ENCODE measurements at places on chromosomes 6 and 20.

DNA sequence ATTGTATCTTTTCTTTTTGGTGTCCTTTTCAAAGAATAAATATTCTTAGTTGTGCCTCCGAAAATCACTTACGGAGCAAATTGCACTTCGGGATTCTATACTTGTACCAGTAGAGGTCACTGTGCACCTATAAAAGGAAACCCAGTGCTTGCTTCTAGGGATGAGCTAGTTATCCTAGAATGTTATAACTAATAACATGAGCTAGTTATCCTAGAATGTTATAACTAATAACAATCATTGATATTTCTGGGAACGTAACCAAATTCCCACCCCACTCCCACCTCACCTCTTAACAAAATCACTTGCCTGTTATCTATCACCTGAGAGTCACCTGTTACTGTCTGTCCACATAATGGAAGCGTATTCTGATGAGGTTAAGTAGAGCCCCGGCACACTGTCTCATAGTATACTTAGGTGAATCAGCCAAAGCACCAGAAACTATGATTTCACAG, 126.9 kb upstream of the TIAM2 start:
- peak; percentile 11 for DNase-seq

GRCh38 chr20:45008521-45009049, 42.3 kb downstream of the STK4 start:
- no peak for DNase-seq

- DNase-seq = peak; percentile 33
Measured at GRCh38 chr6:36594816-36595643, 868 bp downstream of the SRSF3 start.

DNA sequence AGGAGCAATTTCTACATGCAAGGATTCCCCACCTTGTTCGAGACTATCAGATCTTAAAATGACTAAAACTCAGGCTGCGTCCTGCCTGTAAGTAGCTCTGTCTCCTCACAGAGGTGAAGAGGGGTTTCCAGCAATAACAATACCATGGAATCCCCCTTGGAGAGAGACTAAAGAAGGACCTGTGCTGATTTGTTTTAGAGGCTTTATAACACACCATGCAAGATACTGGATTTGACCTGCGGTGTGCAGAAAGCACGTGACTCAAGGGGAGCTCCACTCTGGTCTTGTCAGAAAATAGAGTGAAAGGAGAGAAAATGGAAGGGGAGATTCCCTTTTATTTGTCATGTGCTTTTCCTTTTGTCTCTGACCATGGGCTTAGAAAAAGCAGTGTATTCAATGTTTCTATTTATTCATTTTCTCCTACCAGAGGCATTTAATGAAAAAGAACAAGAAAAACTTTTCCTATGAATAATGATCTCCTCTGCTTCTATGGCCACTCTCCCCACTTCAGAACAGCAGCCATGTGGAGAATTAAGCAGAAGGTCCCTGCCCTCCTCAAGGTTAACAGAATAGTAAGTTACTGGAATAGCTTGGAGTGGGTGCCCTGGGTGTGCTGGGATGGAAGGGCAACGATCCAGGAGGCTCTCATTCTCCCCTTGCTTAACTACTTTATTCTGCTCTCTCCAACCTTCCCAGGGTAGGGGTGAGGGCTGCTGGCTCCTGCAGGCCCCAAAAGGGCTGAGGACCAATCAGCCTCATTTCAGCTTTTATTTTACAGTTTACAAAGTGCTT, 19.2 kb upstream of the MRPS10 start:
- DNase-seq = no peak

DNA sequence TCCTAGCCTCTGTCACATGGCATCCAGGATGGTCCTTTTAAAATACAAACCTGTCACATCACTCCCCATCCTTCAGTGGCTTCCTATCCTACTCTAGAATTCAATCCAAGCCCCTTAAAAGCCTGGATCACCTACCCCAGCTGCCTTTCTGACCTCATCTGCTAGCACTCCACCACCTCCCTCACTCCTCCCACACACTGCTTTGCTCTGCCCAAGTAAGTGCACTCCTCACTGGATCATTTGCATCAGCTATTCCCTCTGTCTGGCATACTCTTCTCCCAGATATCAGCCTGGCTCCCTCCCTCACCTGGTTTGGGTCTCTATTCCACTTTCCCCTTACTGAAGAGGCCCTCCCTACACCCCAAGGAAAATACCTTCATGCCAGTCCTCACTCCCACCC, 10.5 kb downstream of the C6orf136 start:
- no peak for DNase-seq

DNA sequence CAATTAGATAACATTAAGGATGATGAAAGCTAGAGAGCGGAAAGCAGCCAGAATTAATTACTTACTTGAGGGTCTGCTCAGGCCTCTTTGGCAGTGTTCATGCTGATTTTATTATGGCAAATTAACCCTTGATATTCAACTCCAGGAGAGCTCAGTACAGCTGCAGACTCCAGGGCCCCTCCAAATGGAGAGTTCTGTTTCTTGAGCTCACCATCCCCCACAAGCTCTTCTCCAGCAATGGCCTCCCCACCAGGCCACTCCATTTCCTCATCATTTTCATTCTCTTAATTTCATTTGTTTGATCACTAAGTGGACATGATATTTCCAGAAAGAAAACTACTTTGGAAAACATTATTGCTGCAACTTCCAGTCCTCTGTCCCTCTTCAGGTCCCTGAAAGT, 513.3 kb upstream of the NOX3 start:
- no peak for DNase-seq

DNA sequence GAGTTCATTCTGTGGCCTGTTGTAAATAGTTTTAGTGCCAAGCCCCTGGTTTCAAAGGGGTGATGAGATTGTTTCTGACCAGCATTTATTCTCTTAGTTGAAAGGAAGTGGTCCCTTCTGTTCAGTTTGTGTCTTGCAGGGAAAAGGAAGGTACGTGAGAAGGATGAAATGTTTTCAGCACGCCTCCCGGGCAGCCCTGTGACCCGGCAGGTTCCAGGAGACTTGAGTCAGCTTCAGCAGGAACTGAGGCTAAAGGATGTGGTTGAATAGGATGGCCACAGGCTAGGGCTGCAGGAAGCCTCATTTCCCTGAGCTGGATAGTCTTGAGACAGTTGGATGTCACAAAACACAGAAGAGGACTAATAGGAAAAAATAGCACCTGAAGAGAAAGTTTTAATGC, 132.4 kb upstream of the SYNDIG1 start:
- DNase-seq = no peak

- DNase-seq = no peak
Measured at GRCh38 chr6:126761854-126762253, 356.6 kb upstream of the RSPO3 start.

GRCh38 chr6:26223228-26223627, 136.0 kb downstream of the HFE start:
- peak; percentile 36 for DNase-seq

- no peak for DNase-seq
Measured at GRCh38 chr20:43963872-43964791, 49.5 kb downstream of the TOX2 start.

GRCh38 chr20:45053430-45054351, 47.2 kb downstream of the KCNS1 start:
- no peak for DNase-seq

DNA sequence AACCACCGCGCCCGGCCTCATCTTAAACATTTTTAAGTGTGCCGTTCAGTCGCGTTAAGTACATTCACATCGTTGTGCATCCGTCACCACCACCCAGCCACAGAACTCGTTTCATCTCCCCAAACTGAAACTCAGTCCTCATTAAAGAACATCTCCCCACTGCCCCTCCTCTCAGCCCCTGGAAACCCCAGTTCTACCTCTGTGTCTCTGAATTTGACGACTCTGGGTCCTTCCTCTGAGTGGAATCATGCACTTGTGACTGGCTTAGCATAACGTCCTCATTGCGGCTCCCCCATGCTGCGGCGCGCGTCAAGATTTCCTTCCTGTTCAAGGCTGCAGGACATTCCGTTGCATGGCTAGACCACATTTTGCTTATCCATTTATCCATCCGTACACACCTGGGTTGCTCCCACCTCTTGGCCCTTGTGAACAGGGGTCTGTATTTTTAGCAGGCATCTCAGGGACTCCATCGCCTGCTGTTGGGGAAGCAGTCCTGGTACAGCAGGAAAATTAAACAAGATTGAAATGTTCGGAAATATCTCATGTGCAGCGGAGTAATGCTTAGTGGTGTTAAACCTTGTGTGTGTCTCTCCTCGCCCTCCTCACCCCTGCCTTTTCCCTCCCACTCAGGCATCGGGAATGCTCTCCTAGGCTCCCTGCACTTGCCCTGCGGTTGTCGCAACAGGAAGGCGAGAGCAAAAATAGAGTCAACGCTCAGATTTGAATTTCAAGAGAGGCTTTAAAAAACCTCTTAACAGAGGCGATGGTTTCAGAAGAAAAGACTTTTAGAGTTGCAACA, 127.9 kb downstream of the PXDC1 start:
- DNase-seq = no peak

- DNase-seq = no peak
Measured at GRCh38 chr6:45427726-45428125, 50.0 kb upstream of the SUPT3H start.

GRCh38 chr20:60063739-60064380, 105.6 kb downstream of the CDH26 start:
- no peak for DNase-seq

- DNase-seq = no peak
Measured at GRCh38 chr20:64036346-64037198, 590 bp downstream of the C20orf204 start.

DNA sequence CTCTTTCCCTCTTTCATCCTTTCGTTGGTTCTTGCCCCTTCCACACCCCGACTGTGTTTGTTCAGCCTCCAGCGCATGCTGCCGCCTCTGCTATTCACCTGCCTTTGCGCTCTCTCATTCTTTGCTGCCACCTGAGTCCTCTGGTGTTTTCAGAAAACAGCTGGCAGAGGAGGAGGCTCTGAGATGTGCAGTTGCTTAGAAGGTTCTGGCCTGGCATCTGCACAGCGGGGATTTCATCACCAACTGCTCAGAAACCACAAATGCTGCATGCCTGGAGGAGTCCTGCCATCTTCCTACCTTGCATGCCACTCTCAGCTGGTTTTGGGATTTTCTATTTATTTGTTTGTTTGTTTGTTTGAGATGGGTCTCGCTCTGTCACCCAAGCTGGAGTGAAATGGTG, 39.2 kb upstream of the CLDN20 start:
- DNase-seq = no peak

- no peak for DNase-seq
Measured at GRCh38 chr6:35719830-35720733, 16.8 kb upstream of the ARMC12 start.

- no peak for DNase-seq
Measured at GRCh38 chr6:69866351-69866769, at the start of gene COL19A1. Gene COL19A1, plus strand, starts transcription at chr6:69866556. Its CDS starts 13,012 bp downstream, at chr6:69879568.

DNA sequence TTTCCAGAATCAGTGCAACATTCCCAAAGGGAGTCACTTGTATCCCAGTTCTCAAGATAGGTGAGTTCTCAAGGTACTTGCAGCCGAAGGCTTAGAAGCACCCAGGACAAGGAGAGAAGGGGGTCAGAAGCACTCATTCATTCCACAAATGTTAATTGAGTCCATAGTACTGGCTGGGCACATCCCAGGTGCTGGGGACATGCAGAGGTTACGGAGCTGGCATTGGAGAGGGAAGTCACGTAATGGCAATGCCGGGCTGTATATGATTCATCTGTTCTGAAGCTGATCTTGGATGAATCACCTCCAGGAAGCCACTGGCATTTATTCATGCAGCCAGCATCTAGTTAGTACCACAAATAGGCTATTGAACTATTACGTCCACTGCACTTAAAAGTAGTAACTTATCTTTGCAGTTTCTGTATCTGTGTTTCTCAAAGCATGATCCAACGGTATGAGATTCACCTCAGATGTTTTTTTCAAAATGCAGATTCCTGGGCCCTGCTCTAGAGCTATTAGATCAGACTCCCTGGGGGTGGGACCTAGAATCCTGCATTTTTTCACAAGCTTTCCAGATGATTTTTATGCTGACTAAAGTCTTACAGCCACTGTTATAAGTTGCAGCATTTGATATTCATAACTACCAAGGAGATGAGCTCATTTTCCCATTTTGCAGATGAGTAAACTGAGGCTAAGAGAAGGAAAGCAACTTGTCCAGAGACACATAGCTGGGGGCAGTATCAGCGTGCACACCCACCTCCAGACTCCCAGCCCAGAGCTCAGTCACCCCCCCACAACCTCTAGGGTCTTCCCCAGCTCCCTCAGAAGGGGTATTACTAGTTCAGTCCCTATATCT, 44.1 kb upstream of the ID1 start:
- no peak for DNase-seq

DNA sequence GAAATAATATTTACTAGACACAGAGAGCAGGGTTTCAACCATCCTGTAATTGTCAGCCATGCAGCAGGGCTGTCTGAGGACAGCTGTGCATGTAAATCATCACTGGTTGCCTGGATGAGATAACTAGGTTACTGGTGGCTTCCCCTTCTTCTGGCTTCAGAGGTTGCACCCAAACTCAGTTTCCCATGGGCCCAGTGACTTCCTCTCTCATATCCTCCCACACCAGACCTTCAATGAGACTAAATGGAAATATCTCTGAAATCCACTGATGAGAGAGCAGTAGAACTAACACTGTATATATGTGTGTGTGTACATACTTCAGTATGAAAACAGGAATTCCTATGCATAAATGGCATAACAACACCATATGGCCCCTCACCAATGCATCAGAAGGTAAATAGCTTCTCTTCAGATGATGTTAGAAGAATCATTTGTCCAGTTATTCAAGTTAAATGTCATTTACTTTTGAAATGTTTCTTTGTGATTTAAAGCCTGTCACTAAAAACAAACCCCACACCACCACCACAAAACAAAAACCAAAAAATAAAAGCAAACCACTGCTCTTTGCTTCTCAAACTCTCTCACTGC, 51.0 kb upstream of the IL20RA start:
- no peak for DNase-seq

GRCh38 chr6:47056832-47057231, 14.7 kb upstream of the ADGRF1 start:
- no peak for DNase-seq

GRCh38 chr6:43771858-43772680, 2.1 kb downstream of the VEGFA start:
- DNase-seq = no peak

GRCh38 chr20:41701588-41702348, 83.6 kb upstream of the CHD6 start:
- DNase-seq = no peak

DNA sequence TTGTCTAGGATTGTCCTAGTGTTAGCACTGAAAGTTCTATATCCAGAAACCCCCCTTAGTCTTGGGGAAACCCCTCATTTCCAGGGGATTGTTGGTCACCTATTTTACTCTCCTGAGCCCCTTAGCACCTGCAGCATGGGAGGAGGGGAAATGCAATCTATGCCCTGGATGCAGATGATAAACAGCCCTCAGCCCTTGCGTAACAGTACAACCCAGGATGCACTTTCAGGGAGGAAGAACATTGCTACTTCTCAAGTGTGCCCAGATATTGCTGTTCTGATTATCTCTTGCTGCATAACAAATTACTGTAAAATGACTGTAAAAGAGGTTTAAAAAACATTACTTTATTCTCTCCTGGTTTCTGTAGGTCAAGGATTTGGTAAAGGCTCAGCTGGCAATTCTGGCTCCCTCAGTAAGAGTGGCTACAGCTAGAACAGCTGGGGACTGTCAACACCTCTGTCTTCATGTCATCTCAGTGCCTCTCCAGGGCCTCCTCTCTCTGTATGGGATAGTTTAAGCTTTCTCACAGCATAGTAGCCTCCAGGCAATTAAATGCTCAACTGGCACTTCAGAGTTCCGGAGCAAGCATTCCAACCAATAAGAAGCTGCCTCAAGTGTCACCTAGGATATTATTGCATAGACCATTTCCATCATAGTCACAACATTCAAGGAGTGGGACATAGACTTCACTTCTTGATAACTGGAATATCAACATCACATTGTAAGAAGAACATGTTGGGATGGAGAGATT, 117.8 kb upstream of the FOXO3 start:
- DNase-seq = no peak
